Left ventricle myocardium inferior (tissue), 1 donor: ENCODE measurements at places on chromosomes 1 and 21.

DNA sequence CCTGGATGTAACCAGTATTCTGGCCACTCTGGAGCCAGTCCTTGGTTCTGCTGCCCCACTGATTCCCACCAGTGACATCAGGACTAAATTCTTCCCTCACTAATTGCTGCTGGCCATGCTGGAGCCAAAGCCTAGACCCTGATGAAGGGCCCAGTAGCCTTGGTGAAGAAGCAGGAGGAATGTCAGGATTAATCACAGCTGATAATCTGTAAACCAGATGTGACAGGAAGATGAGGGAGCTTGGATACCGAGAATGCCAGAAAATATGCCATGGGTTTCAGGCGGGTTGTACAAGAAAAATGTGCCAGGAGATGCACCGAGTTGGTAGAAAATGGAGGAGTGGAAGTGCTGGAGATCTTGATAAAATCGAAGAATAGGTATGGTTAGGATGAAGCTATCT lies 119.0 kb upstream of the PPP2R5A start:
- no peak for DNase-seq

DNA sequence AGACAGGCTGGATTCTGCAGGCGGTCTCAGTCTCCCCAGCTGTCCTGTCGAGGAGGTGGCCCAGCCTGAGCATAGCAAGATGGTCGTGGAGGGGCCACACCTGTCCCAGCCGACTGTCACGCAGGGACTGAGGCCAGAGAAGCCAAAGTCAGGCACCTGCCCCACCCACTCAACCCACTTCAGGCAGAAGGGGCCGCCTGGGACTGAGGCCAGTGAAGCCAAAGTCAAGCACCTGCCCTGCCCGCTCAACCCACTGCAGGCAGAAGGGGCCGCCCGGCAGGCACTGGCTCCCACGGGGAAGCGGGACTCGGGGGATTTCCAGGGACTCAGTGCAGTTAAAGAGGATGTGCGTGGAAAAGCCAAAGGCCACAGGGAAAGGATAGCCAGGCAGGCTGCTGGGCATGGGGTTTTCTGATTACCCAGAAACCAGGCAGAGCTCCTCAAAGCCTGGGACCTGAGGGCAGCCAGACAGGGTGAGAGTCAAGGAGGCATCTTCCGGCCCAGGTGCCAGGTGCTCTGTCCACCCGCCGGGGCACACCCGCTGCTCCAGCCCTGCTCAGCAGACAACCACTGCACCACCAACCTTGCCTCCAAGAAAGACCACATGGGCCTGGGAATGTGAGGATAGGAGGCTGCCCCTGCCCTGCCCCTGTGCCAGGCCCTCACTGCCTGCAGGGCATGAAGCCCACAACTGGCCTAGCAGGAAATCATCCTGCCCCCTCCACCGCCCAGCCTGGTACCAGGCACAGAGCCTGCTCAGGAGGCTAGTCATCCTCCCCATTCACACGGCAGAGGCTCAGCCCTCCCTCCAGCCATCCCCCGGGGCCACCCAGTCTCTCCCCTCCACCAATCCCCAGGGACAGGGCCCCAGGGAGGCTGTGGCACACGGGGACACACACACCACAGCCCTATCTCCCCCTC lies 41.0 kb downstream of the MEGF6 start:
- DNase-seq = no peak

DNA sequence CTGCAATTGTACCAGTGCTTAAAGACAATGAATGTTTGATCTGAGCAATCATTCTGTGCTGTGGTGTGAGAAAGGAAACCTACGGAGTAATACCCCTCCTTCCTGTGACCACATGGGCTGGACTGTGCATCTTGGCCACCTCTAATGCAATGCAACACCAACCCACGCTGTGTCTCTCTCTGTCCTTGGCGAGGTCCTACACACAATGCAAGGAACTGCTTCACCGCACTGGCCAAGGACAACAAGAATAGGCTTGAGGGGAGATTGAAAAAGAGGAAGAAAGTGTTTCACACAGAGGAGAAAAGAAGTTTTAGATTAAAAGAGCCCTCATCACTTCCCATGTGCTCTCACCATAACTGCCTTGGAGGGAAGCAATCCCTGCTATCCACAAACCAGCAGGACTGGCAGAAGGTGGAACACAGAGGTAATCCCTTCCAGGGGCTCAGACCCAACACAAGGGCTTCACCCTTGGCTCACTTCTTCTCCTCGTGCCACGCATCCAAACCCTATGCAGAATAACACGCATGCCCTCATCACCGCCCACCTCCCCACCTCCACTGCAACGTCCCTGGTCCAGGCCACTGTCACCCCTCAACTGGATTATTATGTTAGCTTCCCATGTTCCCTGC lies 112.5 kb upstream of the ERG start:
- no peak for DNase-seq

DNA sequence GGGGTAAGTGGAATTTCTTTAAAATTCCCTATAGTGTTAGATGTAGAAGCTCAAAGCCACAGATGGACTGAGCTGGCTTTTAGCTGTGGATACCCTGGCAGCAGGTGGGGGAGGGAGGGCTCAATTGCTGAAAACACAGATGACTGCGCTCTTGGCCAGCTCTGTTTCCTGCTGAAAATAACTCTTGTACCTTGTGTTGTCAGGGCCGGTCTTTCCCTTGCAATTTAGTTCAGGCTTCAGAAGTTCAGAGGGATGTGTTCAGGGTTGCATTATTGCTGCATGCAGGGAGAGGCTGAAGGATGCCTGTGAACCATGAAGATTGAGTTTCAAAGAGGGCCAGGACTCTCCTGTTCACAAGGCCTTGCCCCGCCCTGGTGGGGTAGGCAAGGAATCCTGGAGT lies 58.1 kb upstream of the GCLM start:
- no peak for DNase-seq

DNA sequence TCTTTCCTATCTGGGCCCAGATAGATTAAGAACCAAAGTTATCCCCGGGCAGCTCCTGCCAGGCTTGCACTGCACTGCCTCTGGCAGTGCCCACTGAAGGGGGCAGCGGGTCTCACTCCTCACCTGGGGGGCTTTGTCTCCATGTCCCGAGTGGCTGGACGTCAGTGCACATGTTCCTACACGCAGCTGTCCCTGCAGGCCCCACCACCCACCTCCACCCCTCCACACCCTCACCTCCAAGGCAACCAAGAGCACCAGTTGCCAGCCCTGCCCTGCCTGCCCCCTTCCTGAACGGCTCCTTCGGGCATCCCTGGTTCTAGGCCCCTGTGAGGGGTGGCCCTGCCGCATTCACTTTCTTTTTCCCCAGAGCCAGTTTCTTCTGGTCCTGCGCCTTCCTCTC lies 147.2 kb downstream of the PEX14 start:
- DNase-seq = no peak

- no peak for DNase-seq
Observed at GRCh38 chr1:200096774-200097173, 69.3 kb downstream of the NR5A2 start.

- DNase-seq = no peak
Observed at GRCh38 chr1:87790756-87791155, 462.1 kb downstream of the LMO4 start.

- peak; percentile 26 for DNase-seq
Observed at GRCh38 chr1:9687120-9687873, 35.8 kb downstream of the PIK3CD start.

- peak; percentile 35 for DNase-seq
Observed at GRCh38 chr1:11664336-11665065, 501 bp downstream of the FBXO6 start.

DNA sequence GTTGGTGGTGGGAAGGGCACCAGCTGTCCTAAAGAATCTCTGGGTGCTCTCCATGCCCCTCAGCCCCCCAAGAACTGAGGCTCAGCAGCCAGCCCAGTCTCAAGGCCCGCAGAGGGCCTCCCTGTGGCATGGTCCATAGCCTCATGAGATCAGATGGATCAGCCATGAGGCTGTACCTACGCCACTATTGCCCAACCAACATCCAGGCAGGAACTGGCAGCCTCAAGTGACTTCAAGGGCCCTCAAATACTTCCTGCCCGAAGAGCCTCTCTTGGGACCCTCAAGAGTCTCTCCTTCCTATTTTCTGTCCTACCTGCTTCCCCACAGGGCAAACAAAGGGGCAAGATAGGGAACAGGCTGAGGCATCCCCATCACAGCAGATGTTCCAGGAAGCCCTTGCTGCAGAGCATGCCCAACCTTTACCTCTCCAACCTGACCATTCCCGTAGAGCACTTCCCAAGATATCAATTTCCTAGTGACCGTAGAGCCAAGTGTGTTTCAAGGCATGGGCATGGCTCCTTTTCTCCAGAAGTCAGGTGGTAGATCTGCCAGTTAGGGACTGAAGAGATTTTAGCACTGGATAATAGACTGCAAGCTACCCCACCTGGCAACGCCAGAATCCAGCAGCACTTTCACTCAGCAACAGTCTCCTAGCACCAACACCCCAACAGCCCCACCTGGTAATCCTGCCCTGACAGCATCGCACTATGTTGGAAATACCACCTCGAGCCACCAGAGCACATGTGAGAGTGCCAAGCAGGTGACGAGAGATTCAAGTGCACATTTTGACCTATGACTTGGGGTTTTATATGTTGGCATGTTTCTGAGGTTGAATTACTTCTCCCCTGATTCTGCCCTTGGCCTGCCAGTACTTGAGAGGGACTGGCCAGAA lies 13.7 kb upstream of the MFSD2A start:
- DNase-seq = no peak

- no peak for DNase-seq
Observed at GRCh38 chr1:67532452-67533216, 102.4 kb upstream of the SERBP1 start.

DNA sequence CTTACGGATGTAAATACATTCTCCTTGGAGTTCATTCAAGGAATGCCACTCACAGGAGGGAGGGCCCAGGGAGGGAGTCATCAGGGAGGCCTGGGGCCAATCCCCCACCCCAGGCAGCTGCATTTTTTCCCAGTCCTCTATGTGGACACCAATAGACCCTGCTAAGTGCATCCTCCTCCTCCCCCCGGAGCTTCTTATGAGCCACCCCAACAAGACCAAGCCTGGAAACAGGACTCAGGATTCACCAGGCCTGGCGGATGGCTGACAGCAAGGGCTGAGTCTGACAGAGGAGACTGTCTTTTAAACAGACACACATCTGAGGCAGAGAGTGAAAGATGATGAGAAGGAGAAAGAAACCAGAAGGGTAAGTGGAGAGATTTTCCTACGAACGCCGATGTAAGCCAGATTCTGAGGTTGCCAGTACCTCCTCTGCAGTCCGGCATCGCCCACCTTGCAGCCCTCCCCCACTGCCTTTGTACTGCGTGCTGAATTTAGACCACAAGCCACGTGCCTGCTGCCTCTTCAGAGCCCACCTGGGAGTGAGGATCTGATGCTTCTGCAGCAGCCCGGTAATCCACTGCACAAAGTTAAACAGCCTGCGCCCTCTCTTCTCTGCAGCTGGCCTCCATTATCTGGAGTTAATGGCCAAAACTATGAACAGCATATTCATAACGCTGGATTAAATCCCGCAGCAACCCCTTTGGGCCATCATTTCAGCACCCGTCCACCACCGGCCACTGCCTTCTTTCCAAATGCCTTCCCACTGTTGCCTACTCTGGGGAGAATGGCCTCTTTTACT lies 17.6 kb upstream of the SFPQ start:
- DNase-seq = no peak

- DNase-seq = no peak
Observed at GRCh38 chr1:168601051-168601450, 24.6 kb downstream of the XCL1 start.

DNA sequence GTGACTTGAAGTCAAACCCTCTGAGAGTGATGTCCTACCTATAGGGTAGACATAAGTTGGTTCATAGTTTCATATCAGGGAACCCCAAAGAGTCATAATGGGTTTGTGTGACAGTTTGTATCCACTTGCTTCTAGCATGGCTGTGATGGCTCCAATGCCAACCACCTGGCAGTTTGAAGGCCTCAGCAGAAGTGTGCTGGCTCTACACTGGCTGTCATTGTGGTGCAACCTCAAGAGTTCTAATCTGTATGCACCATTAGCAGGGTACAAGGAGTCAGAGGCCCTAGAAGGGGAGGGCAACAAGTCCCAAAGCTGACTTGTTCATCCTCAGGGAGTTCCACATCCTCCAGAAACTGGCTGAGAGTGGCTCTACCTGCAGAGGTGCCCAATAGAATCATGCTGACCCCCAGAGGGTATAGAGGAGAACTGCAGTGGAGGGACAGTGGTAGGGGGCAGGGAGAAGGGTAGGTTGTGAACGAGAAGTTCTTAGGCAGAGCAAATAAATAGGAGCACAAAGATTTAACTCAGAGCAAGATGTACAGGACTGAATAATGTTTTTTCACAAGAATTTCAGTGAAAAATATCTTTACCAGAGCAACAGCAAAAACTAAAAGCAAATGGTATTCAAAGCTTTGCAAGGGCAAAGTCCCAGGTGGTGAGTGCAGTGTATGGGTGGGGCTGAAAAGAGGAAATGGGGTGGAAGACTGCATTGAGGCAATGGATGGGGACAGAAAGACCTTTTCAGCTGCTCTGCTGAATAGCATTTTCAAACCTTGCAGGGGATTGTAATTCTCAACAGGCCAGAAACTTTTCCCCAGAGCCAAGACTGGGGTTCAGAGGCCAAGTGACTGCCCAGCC lies 3.2 kb downstream of the FCRL2 start:
- DNase-seq = no peak

- DNase-seq = no peak
Observed at GRCh38 chr1:23784846-23785245, 6.1 kb upstream of the LYPLA2 start.

GRCh38 chr1:234302354-234302962 lies 70.8 kb upstream of the COA6 start:
- no peak for DNase-seq

GRCh38 chr1:101238681-101239094 lies 1.9 kb downstream of the S1PR1 start:
- peak; percentile 88 for DNase-seq

GRCh38 chr1:21592086-21592865 lies 76.9 kb downstream of the RAP1GAP start:
- no peak for DNase-seq

- no peak for DNase-seq
Observed at GRCh38 chr21:42472521-42472920, 23.5 kb downstream of the RSPH1 start.

- no peak for DNase-seq
Observed at GRCh38 chr1:222028116-222028515, 286.2 kb upstream of the DUSP10 start.

GRCh38 chr1:14925336-14926136 lies 228.0 kb upstream of the TMEM51 start:
- no peak for DNase-seq

DNA sequence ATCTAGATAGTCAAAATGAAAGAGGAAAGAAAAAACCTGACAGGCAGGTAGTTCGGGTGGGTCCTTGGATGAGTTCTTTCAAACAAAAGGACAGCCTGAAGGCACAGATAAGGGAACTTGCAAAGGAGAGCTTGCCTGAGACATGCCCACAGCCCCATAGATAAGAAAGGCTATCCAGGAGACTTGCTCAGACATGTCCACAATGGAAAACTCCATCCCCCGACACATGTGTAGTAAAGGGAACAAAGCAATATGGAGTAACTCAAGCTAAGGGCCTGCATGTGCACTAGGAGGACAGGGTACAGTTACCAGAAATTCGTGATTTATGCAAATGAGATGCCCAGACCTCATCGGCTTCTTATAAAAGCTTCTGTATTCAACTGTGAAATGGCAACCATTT lies 281.5 kb downstream of the NEGR1 start:
- DNase-seq = no peak

- DNase-seq = no peak
Observed at GRCh38 chr1:242205622-242206489, 207.0 kb upstream of the MAP1LC3C start.
